ENCODE measurements at places on chromosomes 6 and 20. TPM values are rescaled to one million over a fixed set of nuclear protein-coding genes. Genes with fewer than 3 reads are reported as not detected.

DNA sequence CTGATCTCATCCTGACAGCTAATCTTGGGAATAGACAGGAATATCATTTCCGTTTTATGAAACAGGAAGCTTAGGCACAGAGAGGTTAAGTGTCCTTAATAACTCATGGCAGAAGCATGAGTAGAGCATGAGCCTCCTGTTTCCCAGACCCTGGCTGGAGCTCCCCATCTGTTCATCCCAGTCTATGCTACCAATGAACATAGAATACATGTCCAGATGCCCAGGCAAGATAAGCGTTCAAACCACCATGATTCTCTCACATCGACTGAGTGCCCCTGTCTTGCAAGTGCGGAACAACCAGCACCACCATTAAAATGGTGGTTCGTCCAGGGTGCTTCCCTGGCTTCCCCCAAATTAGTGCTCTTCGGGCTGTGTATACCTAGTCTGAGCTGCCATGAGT, 217.1 kb downstream of the FARS2 start:
- H3K36me3 ChIP-seq = no peaks in the 10 kb centered on the region
- no peak for DNase-seq
- H3K27me3 ChIP-seq = no peaks in the 10 kb centered on the region
- no peak overlapping the region for H3K4me3 ChIP-seq

- DNase-seq = no peak
- H3K36me3 ChIP-seq = no peaks in the 10 kb centered on the region
- H3K27ac ChIP-seq = no peak overlapping the region
- no peaks in the 10 kb centered on the region for H3K27me3 ChIP-seq
These were observed 253.1 kb downstream of the FNDC1 start for GRCh38 chr6:159422041-159422984.

DNA sequence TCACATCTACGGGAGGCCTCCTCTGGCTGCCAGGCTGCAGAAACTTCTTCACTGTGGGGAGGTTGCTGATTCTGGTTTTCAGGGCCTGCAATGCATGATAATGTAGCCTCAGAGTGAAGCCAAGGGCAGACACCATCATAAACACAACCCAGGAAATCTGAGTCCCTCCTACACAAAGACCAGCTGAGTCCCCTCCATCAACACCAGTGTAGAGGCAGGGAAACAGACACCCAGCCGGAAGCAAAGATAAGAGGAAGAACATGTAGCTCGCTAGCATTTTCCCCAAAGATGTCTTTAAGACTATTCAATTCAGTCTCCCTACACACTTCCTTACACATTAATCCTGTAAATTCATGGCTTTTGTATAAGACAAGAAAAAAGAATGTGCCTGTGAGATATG, 23.6 kb downstream of the GSTA2 start:
- no peak for DNase-seq
- no peak overlapping the region for H3K27ac ChIP-seq
- H3K36me3 ChIP-seq = no peaks in the 10 kb centered on the region

DNA sequence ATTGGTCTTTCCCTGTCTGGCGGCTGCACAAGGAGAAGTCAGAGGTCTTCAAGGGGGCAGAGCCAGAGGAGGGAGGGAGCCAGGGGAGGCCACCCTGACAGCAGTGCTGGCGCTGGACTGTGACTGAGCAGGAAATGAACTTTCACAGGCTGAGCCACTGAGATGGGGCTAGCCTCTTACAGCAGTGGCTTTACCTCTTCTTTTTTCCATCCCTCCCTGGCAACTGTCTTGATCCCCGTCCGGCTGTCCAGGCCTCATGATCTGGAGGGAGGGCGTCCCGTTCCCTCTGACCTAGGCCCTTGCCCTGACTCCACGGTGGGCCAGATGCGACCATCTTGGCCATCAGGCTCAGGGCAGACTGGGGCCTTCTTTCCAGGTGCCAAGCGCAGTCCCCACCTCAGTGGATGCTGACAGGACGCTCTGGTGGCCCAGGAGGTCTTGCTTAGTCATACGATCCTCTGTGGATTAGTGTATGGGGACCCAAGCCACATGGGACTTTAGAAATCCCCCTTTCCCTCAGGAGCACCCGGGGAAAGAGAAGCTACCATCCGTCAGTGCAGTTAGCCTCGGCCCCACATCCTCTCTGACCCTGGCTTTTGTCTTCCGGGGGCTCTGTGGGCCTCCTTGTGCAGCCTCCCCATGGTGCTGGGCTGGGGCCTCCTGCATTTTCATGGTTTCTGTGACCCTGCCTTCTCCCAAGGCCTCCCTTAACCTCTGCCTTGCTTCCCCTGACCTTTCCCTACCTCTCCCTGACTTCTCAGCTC, 57.4 kb upstream of the CCDC167 start:
- H3K36me3 ChIP-seq = no peaks in the 10 kb centered on the region
- no peak overlapping the region for H3K27ac ChIP-seq
- H3K4me1 ChIP-seq = peaks cover under 1% of the 10 kb centered on the region
- H3K27me3 ChIP-seq = peaks cover 9% of the 10 kb centered on the region
- H3K4me3 ChIP-seq = no peak overlapping the region

DNA sequence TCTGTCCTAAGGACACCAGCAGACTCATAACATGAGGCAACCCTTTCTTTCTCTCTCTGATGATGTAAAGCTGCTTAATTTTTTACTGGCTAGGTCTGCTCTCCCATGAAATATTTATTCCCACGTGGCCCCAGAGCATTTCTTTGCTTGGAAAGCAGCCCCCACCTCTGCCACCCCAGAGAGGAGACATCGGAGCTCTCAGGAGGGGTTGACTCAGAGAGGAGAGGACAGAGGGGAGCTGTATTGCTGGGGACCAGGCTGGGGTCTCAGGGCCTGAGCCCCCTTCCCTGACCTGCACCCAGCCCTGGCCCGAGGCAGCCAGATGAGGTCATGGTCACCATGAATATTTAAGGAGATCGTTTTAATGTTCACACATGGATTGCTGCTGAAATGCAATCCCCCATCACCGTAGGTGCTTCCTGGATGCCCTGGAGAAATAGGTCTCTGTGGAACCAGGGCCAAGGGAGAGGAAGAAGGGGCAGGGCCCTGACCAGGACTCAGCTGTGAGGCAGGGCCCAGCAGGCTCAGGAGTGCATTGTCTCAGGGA, 117.5 kb downstream of the DLL1 start:
- no peaks in the 10 kb centered on the region for H3K36me3 ChIP-seq
- H3K27me3 ChIP-seq = no peaks in the 10 kb centered on the region
- DNase-seq = peak; percentile 43
- peaks cover under 1% of the 10 kb centered on the region for H3K4me1 ChIP-seq
- peak overlapping the region; percentile 17 for H3K27ac ChIP-seq
- H3K4me3 ChIP-seq = no peak overlapping the region

- no peaks in the 10 kb centered on the region for H3K36me3 ChIP-seq
- H3K4me3 ChIP-seq = no peak overlapping the region
- no peaks in the 10 kb centered on the region for H3K27me3 ChIP-seq
These were observed 36.8 kb upstream of the TENT5A start for GRCh38 chr6:81789291-81789690.

- no peak for DNase-seq
- H3K36me3 ChIP-seq = peaks cover 27% of the 10 kb centered on the region
- no peaks in the 10 kb centered on the region for H3K27me3 ChIP-seq
- no peak overlapping the region for H3K27ac ChIP-seq
- H3K4me1 ChIP-seq = peaks cover 15% of the 10 kb centered on the region
- H3K4me3 ChIP-seq = no peak overlapping the region
These were observed 243.0 kb downstream of the ATXN1 start for GRCh38 chr6:16518265-16518664.

GRCh38 chr6:37910998-37911397, 91.5 kb downstream of the ZFAND3 start:
- H3K4me3 ChIP-seq = no peak overlapping the region
- DNase-seq = no peak
- H3K4me1 ChIP-seq = peaks cover 4% of the 10 kb centered on the region
- no peaks in the 10 kb centered on the region for H3K27me3 ChIP-seq
- no peaks in the 10 kb centered on the region for H3K36me3 ChIP-seq

GRCh38 chr20:30816182-30816645, 441.2 kb upstream of the DEFB115 start:
- H3K4me3 ChIP-seq = no peak overlapping the region
- no peak overlapping the region for H3K27ac ChIP-seq
- no peaks in the 10 kb centered on the region for H3K4me1 ChIP-seq
- no peak for DNase-seq

DNA sequence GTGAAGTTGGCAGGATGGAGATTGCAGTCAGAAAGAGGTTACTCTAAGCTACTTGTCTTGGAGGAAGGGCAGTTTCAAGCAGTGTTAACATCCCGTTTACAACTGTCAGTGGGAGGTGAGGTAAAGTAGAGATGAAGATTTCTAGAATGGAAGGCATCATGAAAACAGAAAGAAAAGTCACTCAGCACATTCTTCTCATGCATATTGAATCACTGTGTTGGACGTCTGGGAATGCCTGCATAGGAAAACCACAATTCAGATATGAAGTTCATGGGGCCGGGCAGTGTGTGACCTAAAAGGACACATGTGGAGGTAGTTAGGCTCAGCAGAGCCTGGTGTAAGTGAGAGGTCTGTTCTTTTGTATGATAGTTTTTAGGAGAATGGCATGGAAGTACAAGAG, 73.5 kb upstream of the LAMP5 start:
- H3K4me1 ChIP-seq = no peaks in the 10 kb centered on the region
- DNase-seq = no peak
- H3K27me3 ChIP-seq = no peaks in the 10 kb centered on the region
- H3K4me3 ChIP-seq = no peak overlapping the region
- H3K27ac ChIP-seq = no peak overlapping the region

- no peaks in the 10 kb centered on the region for H3K4me1 ChIP-seq
- no peak overlapping the region for H3K4me3 ChIP-seq
- H3K36me3 ChIP-seq = no peaks in the 10 kb centered on the region
- H3K27ac ChIP-seq = no peak overlapping the region
- no peaks in the 10 kb centered on the region for H3K27me3 ChIP-seq
- no peak for DNase-seq
These were observed 272.9 kb upstream of the FERMT1 start for GRCh38 chr20:6395695-6396094.

- H3K36me3 ChIP-seq = peaks cover 26% of the 10 kb centered on the region
- DNase-seq = no peak
- H3K27ac ChIP-seq = no peak overlapping the region
These were observed 7.3 kb downstream of the HBS1L start for GRCh38 chr6:135047336-135047735.

DNA sequence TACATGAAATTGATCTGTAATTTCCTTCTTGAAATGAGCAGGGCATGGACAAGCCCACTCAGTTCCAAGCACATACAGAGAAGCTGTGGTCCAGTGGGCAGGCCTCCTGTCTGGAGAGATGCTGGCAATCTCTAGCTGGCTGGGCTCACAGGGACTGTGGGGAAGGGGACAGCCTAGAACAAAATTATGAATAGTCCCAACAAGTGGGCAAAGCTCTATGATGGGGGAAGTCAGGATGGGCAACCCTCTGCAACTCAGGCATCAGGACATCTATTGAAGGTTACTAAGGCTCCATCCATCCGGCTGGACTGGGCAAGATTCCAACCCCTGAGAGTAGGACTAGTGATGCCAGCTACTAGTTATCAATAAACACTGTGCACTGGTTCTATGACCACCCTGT, 40.9 kb downstream of the TRERF1 start:
- H3K4me3 ChIP-seq = no peak overlapping the region
- H3K36me3 ChIP-seq = no peaks in the 10 kb centered on the region
- H3K4me1 ChIP-seq = peaks cover 3% of the 10 kb centered on the region
- no peaks in the 10 kb centered on the region for H3K27me3 ChIP-seq

DNA sequence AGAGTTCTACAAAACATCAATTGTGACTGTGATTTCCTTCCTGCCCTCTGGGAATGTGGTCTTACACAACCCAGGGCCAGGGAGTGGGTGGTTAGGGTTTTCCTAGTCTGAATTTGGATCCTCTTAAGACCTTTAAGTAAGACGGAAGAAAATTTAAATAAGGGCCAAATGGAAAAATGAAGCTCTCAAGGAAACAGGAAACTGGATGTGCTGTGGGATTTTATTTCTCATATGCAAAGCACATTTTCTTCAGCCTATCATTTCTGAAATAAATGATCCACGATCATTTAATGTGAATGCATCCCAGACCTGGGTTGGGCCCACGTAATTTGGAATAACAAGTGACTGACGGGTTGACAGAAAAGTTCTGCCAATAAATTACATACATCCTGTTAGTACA, 243.6 kb downstream of the CLIC5 start:
- H3K27ac ChIP-seq = no peak overlapping the region
- H3K4me1 ChIP-seq = no peaks in the 10 kb centered on the region
- no peaks in the 10 kb centered on the region for H3K27me3 ChIP-seq
- H3K36me3 ChIP-seq = no peaks in the 10 kb centered on the region

GRCh38 chr6:140684776-140685550, 1310.5 kb upstream of the CITED2 start:
- H3K4me3 ChIP-seq = no peak overlapping the region
- no peak for DNase-seq
- no peaks in the 10 kb centered on the region for H3K36me3 ChIP-seq

- no peaks in the 10 kb centered on the region for H3K27me3 ChIP-seq
- no peak overlapping the region for H3K4me3 ChIP-seq
- no peaks in the 10 kb centered on the region for H3K36me3 ChIP-seq
These were observed 137.8 kb downstream of the EDN3 start for GRCh38 chr20:59438201-59438600.

- H3K4me3 ChIP-seq = no peak overlapping the region
- no peaks in the 10 kb centered on the region for H3K27me3 ChIP-seq
- H3K4me1 ChIP-seq = peaks cover 29% of the 10 kb centered on the region
- DNase-seq = no peak
- H3K27ac ChIP-seq = no peak overlapping the region
- no peaks in the 10 kb centered on the region for H3K36me3 ChIP-seq
These were observed 70.3 kb upstream of the RALGAPA2 start for GRCh38 chr20:20782755-20783154.

DNA sequence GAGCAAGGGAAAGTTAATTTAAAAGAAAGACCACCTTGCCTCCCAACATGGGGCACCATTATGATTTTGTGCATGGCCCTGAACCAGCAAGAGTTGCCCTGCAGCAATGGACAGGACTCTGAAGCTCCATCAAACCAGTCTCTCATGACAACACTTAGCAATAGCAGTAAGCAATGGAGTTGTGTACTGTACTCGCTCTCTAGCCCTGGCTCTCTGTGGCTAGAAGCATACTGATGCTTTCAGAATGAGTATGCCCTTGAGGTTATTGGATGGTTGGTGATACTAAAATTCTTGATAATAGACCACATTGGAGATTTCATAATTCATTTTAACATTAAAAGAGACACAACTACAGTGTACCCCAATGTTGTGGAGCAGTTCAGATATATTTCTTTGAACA, 23.2 kb upstream of the LMBRD1 start:
- no peak overlapping the region for H3K4me3 ChIP-seq
- no peaks in the 10 kb centered on the region for H3K27me3 ChIP-seq
- no peak overlapping the region for H3K27ac ChIP-seq
- DNase-seq = no peak

GRCh38 chr6:7148100-7148822, 40.5 kb downstream of the RREB1 start:
- no peak overlapping the region for H3K4me3 ChIP-seq
- peaks cover 75% of the 10 kb centered on the region for H3K4me1 ChIP-seq
- no peaks in the 10 kb centered on the region for H3K36me3 ChIP-seq
- H3K27ac ChIP-seq = no peak overlapping the region
- DNase-seq = no peak

- H3K36me3 ChIP-seq = no peaks in the 10 kb centered on the region
- H3K4me3 ChIP-seq = no peak overlapping the region
- H3K27me3 ChIP-seq = no peaks in the 10 kb centered on the region
- DNase-seq = no peak
These were observed 28.4 kb downstream of the BCAS1 start for GRCh38 chr20:54042021-54042420.

TUBB1 gene
- total RNA-seq = 3.0 TPM

RAET1L gene
- not detected for total RNA-seq

ULBP2 gene
- 2.3 TPM for total RNA-seq

BTNL2 gene
- total RNA-seq = not detected

GPR63 gene
- total RNA-seq = 0.55 TPM

CALHM4 gene
- not detected for total RNA-seq

ADGRF5 gene
- 283 TPM for total RNA-seq

OPN5 gene
- not detected for total RNA-seq
